Stimulated activated CD8-positive, alpha-beta memory T cell treated with anti-CD3 and anti-CD28 coated beads, Interleukin-4, amount 100 ng/mL, for 4 hours (primary cell): ENCODE measurements at places on chromosomes 4 and X.

DNA sequence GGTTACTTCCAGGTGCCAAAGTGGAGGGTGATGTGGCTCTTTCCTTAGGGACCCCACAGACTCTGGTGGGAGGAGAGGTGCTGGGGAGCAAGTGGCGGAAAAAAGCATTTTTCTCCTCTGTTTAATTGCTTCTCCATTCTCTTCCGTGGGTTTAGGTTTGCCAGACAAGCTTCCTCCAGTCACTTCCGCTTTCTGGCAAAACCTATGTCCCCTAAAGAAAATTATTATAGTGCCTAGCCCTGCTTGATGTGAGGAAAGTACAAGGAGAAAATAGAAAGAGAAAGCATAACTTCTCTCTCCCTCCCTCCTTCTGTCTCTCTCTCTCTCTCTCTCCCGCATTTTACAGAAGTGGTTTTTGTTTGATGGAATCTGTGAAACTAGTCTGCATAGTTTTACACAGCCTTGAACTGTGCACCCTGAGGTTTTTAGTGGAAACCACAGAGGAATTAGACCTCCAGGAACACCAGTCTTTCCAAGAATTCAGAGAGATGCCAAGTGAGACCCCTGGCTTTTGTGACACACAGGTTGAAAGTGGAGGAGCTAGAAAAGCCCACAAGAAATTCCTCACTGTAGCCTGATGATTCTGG is 231.1 kb upstream of the ANXA3 start:
- no peak for DNase-seq

- DNase-seq: no peak
Measured at GRCh38 chr4:8817813-8818062, 53.9 kb downstream of the HMX1 start.

- DNase-seq: no peak
Measured at GRCh38 chrX:119067023-119067739, 5.6 kb upstream of the CT47C1 start.

DNA sequence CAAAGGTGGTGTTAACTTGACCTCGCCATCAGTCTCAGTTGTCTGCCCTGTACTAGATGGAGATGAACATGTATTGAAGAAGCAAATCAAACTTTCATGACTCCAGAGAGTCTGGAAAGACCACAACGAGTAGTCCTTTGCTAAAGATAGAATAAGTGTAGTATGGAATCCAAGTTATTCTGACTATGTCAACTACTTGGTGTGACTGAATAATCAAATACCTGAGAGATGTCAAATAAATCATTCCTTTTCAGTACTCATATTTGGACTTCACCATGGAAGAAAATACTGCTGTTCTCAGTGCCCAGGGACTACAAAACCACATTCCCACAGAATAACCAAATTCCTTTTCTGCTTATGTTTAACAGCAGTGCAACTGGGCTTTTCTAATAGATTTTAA is 161.2 kb upstream of the SPRY1 start:
- DNase-seq: no peak

GRCh38 chrX:17053502-17053901 is 107.0 kb downstream of the REPS2 start:
- DNase-seq: no peak

DNA sequence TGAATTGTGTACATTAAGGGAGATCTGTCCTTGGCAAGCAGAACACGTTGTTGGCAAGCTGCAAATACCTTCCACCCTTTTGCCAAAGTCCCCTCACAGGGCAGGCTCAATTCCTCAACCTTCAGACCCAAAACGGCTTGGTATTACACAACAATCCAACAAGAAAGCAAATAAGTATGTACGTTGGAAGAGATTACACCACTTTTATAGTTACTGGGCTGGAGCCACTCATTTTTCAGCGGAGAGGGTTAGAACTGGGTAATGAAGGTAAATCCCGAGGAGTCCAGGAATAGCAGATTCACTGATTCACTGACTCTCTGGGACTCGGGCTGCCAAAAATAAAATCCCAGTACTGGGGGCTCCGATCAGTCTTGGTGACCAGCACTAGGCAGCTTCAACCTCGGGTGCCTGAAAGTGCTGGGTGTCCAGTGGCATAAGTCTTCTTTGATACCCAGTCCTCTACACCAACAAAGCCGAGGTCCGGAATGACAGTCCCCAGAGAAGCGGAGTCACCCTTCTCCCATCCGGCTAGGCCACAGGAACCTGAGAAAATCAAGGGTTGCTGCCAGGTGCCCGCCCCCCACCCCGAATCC is 587 bp downstream of the TIMM8A start:
- no peak for DNase-seq
